ENCODE measurements at places on chromosomes 5 and 9. TPM values are rescaled to one million over a fixed set of nuclear protein-coding genes. Genes with fewer than 3 reads are reported as not detected.

- DNase-seq, result no peak
Measured at GRCh38 chr5:53069626-53070025, 39.9 kb downstream of the MOCS2 start.

DNA sequence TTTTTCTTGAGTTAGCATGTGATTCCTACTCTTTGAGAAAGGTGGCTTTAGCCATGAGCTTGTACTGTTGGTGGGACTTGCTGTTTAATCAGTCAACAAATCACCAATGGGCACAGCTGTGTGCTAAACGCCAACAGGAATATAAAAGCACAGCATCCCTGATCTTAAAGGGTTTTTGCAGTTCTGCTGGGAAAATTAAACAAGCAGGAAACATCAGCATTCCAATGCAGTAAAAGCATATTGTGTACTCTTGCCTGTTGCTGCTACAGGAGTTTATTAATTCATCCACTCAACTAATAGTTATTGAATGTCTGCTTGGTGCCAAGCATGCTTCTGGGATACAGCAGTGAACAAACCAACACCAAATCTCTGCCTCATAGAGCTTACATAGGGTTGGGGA is 27.4 kb upstream of the F2RL1 start:
- DNase-seq, result no peak

DNA sequence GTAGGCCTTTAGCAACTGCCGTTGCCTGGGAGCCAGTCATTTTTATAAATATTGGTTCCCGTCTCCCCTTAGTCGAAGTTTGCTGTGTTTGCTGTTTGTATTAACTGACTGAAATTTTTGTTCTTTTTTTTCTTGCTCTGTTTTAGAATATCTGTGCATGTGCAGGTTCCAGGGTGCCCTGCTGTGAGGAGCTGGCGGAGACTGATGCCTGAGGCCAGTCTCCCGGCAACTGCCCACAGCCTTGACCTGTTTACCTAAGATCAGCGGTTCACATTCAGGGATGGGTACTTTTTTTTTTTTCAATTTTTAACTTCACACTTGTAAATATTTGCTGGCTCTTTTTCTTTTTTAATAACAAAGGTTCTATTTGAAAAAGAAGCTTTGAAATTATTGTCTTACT is 262.6 kb upstream of the ADAMTS16 start:
- DNase-seq, result no peak

DNA sequence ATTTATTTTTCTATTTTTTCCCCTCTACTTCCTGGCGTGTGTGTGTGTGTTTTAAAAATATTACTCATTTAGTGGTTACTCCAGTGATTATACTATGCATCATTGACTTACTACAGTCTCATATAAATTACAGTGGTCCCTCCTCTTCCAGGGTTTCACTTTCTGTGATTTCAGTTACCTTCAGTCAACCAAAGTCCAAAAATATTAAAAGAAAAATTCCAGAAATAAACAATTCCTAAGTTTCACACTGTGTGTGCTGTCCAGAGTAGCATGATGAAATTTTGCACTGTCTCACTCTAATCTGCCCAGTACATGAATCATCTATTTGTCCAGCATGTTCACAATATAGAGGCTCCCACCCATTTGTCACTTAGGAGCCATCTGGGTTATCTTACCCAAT is 47.4 kb upstream of the CCDC112 start:
- no peak for DNase-seq

DNA sequence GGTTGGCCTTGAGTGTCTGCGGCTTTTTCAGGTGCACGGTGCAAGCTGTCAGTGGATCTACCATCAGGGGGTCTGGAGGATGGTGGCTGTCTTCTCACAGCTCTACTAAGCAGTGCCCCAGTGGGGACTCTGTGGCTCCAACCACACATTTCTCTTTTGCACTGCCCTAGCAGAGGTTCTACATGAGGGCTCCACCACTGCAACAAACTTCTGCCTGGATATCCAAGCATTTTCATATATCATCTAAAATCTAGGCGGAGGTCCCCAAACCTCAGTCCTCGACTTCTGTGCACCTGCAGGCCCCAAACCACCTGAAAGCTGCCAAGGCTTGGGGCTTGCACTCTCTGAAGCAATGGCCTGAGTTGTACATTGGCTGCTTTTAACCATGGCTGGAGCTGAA is 601.5 kb downstream of the MTRR start:
- DNase-seq, result no peak

DNA sequence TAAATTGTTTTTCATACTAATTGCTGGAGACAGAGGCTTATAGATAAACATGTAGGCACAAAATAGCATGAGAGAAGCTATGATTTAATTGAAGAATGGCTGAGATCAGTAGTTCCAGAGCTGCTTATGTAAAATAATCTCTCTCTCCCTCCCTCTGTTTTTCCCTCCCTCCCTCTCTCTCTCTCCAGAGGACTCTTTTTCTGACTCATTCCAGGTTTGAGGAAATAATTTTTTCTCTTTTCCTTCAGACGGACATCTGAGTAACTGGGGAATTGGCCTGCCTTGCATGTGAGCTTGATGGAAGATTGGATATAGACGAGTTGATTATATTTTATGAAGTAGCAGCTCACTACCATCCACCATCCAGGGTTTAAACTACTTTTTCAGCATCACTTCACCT is 35.5 kb downstream of the KCTD16 start:
- no peak for DNase-seq

GRCh38 chr5:158698768-158699284 is 400.9 kb downstream of the EBF1 start:
- DNase-seq, result no peak

DNA sequence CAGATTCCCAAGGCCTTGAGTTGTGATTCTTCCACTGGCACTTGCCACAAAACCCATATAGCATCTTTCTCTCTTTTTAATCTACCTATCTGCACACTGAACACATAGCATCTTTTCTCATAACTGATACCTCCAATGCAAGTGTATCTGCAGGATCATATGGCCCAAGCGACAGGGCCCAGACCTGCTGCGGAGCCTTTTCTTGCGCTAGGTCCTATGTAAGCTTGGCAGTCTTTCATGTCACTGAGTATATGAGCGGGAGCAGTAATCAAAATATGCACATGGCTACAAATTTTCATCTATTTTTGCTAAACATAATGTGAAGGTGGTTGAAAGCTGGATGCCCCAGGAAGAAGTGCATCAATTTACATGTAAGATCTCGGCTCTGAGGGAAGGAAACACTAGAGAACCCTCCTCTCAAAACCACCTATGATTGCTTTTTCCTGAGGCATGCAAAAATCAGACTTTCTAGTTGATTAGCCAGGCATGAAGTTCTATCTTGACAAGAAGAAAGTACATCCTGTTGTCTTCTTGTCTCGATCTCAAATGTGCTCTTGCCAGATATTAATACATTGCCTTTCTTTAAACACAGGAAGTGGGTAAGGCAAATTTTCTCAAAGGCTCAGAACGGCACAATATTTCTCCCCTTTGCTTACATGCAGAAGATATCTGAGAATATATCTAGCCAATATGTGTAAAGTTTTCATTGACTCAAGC is 26.9 kb upstream of the CEMIP2 start:
- DNase-seq, result no peak

- DNase-seq, result no peak
Measured at GRCh38 chr5:118371973-118372831, 616.1 kb downstream of the DTWD2 start.

DNA sequence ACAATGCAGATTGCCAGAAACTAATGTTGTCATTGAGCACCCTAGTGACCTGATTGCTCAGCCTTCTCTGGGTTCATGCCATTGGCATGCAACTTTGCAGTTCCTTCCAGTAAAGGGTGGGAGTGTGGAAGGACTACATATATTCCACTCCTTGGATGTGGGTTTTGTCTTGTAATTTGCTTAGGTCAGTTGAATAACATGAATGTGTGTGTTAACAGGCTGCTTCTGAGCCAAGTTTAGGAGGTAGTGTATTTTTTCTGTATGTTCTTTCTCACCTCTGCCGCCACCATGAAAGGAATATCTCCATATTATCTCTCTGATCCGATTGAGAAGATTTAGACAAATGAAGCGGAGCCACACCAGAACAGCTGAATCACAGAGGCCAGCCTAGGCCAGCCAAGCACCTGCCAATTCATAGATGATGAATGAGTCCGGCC is 1929.6 kb upstream of the CDH6 start:
- no peak for DNase-seq

DNA sequence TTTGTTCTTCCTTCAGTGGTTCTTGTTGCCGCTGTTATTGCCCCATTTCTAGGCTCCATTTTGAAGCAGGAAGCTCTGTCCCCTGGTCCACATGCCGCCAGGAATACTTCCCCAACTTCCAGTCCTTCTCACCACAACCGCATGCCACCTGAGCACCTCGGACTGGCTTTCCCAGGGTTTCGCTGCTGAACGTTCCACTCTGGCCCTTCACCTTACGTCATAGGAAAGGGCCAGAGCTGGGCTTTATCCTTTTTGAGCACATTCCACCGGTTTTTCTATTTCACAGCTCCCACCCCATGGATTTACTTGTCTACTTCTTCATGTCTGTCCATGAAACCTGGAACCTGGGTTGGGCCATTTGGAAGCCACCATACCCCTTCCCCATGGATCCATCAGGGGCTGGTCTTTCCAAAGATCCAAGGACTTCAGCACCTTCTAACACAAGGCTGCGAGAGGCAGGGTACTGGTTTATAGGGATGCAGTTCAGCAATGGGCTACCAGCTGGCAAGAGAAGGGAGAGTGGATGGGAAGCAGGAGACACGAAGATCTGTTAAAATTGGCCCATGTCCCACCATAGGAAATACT is 557.4 kb downstream of the BNC2 start:
- DNase-seq, result no peak

- DNase-seq, result no peak
Measured at GRCh38 chr9:81578606-81579005, 110.7 kb downstream of the TLE1 start.

Gene BSPRY
- 0.22 TPM for total RNA-seq

Gene OTP
- total RNA-seq, result not detected

Gene PRPF4
- 16.3 TPM for total RNA-seq

Gene RAD17
- 22.7 TPM for total RNA-seq

Gene TMEM232
- 8.1 TPM for total RNA-seq

Gene CLTA
- total RNA-seq, result 103 TPM

Gene FAM219A
- 29.8 TPM for total RNA-seq

All from sciatic nerve (tissue), 2 donors.